Osteoblast (primary cell): ENCODE measurements at places on chromosomes 2 and 18. TPM values are rescaled to one million over a fixed set of nuclear protein-coding genes. Genes with fewer than 3 reads are reported as not detected.

Gene IL1F10
- not detected in 2 replicates for total RNA-seq

Gene CIDEA
- total RNA-seq, result not detected in 2 replicates

Gene C1GALT1C1L
- total RNA-seq, result 0.72 and 1.2 TPM in 2 replicates

DNA sequence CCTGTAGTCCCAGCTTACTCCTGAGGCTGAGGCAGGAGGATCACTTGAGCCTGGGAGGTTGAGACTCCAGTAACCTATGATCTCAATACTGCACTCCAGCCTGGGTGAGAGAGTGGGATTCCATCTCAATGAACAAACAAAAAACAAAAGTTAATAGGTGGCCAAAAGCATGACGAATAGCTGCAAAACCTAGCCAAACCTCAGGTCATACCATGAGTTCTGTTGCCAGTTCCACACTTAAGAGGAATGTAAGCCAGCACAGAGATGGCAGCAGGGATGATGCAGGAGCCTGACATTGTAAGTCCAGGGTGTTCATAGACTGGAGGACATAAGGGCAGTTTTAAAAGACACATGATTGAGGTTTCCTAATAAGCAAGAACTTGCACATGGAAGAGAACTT is 55.3 kb upstream of the RMDN2 start:
- no peaks in the 10 kb centered on the region for H3K36me3 ChIP-seq
- H3K4me1 ChIP-seq, result peaks cover 31% of the 10 kb centered on the region
- peak overlapping the region; percentile 15 for H3K27ac ChIP-seq
- no peak overlapping the region for H3K4me3 ChIP-seq

- no peak for DNase-seq
- peak overlapping the region; percentile 38 for H3K4me3 ChIP-seq
- no peaks in the 10 kb centered on the region for H3K27me3 ChIP-seq
- peaks cover 48% of the 10 kb centered on the region for H3K4me1 ChIP-seq
Observed at GRCh38 chr2:168517816-168518215, 61.7 kb downstream of the CERS6 start.

GRCh38 chr18:77107292-77107691 is 25.3 kb downstream of the MBP start:
- peaks cover 43% of the 10 kb centered on the region for H3K4me1 ChIP-seq
- H3K27ac ChIP-seq, result peak overlapping the region; percentile 81
- H3K4me3 ChIP-seq, result no peak overlapping the region
- DNase-seq, result no peak

- peak overlapping the region; percentile 79 for H3K4me3 ChIP-seq
- H3K4me1 ChIP-seq, result peaks cover 37% of the 10 kb centered on the region
- no peak for DNase-seq
Observed at GRCh38 chr2:176637142-176637485, 367.9 kb downstream of the MTX2 start.
